ENCODE measurements at places on chromosomes 1 and 21. TPM values are rescaled to one million over a fixed set of nuclear protein-coding genes. Genes with fewer than 3 reads are reported as not detected.

Gene TNFRSF1B
- 55.5 TPM for total RNA-seq

Gene KLHDC9
- 5.1 TPM for total RNA-seq

Gene MFSD2A
- 1.7 TPM for total RNA-seq

Gene HES3
- not detected for total RNA-seq

Gene GAS5
- total RNA-seq = 138 TPM

Gene HLCS
- 23.8 TPM for total RNA-seq

Gene CD46
- 69.3 TPM for total RNA-seq

Gene HORMAD1
- not detected for total RNA-seq

Gene CFAP126
- total RNA-seq = not detected

Gene HAO2
- total RNA-seq = not detected

Gene ZNF648
- total RNA-seq = not detected

Gene CCDC17
- total RNA-seq = 0.98 TPM

Gene GPA33
- total RNA-seq = not detected

DNA sequence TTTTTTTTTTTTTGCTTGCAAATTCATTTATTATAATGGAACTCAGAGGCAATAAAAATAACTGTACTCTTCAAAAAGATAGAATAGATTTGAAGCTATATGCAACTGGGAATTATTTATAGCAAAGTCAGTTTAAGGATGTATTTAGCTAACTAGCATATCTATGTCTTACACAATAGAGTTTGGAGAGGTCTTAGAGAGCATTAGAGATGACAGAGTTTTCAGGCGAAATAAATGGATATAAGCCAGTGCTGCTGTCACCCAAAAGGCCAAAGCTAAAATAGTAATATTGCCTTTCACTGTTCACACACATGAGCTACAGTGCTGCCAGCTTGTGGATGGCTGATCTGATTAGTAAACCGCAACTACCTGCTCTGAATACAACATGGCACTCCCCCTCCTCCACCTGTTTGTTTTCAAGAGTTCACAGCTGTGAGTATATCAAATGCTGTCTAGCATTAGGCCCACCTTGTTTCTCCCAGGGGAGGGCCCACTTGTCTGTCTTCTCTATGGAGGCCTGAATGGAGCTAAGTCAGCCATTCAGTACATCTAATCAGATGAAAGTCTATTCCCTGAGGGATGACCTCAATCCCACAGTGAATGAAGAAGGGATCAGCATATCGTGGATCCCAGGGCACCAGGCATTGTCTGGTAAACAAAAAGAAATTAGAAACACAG is 25.2 kb upstream of the SSX2IP start:
- no peak for DNase-seq

GRCh38 chr1:3914331-3914851 is 14.3 kb upstream of the C1orf174 start:
- no peak for DNase-seq

DNA sequence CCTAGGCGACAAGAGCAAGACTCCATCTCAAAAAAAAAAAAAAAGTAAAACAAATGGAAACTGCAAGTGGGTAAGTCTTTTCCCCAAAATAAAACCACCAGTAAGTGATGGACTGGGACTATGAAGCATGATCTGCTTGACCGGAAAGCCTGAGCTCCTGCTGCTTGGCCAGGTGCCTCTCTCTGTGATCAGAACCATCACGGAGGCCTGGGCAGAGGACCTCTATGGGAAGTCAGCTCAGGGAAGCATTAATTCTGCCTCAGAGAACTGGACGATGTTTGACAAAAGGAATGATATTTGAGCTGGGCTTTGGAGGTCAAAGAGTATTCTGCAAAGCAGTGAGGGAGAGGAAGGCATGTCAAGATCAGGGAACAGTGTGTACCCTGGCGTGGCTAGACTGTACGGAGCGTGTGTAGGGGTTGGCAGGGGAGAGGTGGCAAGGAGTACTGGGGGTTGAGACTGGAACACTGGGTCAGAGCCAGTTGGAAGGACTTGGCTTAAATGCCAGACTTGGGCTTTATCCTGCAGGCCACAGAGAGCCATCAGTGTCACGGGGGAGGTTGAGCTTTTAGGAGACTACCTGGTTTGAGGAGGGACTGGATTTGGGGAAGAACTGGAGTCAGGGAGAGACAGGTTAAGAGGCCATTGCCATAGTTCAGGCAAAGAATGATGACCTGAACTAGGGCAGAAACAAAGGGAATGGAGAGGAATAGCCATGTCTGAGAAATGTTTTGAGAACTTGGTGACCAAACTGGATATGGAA is 16.4 kb downstream of the ATP1A2 start:
- no peak for DNase-seq

GRCh38 chr1:198935306-198935921 is 296.6 kb downstream of the PTPRC start:
- DNase-seq = no peak

GRCh38 chr1:41144285-41144684 is 97.8 kb downstream of the SCMH1 start:
- DNase-seq = no peak

GRCh38 chr21:38820471-38821239 is 14.9 kb downstream of the ETS2 start:
- DNase-seq = no peak

DNA sequence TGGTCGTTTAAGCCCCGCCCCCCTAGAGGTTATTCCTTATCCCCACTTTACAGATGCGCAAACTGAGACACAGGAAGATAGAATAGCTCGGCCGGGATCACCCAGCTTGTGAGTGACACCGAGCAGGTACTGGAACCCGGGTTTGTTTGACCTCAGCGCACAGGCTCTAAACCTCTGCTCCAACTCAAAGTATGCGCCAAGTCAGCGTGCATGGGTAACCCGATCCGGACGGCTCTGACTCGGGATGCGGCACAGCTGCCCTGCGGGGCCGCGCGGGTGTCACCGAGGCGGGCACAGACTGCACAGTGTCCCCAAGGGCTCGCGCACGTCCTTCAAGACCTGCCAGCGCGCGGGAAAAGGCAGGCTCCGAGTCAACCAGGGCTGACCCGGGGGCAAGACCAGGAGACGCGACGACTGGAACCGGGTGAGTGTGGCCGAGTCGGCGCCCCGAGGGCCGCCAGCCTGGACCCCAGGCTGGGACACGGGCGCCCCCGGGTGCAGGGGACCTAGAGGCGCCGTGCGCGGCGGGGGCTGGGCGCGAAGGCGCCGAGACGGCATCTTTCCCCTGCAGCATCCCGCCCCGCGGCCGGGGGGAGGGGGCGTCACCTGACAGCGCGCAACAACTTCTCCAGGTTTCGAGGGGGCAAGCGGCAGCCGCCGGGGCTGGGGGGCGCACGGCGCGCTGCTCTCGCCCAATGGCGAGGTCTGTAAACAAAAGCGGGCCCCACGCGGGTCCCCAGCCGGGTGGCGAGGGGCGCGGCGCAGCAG is 101.9 kb upstream of the SOD1 start:
- DNase-seq = no peak

DNA sequence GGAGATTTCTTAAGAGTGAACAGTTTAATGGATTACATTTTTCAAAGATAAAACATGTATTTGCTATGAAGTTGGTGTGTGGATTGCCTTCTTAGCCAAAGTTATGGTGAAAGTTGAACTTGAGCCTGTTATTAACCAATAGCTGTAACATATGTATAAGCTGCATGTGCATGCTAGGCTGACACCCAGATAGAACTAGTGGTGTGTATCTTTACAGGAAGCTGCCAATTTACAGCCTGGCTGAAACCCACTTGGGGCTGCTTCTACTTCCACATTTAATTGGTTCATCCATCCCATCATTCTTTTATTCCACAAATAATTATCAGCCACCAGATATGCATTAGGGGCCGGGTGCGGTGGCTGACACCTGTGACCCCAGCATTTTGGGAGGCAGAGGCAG is 3.3 kb downstream of the PLA2G5 start:
- DNase-seq = peak; percentile 47

- no peak for DNase-seq
Observed at GRCh38 chr1:234214911-234215892, 158.1 kb upstream of the COA6 start.

DNA sequence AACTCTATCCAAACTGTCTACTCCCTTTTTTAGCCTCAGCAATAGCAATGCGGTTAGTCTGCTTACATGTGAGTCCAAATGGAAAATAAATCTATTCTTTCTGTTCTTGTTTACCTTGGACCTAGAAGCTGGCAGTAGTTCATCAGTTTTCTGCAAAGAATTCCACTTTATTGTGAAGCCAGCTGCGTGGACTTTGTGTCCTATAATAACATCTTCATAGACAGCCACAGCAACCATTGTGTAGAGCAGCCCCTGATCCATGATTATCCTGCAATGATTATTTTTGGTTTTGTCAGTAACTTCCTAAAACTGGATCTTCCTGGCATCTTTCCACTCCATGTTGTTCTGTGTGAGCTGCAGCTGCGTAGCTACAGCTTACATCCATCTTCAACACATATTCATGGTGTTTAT is 408.7 kb downstream of the NUF2 start:
- DNase-seq = no peak

GRCh38 chr1:36352125-36352909 is 28.9 kb upstream of the EVA1B start:
- no peak for DNase-seq

GRCh38 chr1:54987427-54987826 is 7.0 kb downstream of the TMEM61 start:
- no peak for DNase-seq

GRCh38 chr1:184802354-184803179 is 47.9 kb upstream of the EDEM3 start:
- DNase-seq = no peak

DNA sequence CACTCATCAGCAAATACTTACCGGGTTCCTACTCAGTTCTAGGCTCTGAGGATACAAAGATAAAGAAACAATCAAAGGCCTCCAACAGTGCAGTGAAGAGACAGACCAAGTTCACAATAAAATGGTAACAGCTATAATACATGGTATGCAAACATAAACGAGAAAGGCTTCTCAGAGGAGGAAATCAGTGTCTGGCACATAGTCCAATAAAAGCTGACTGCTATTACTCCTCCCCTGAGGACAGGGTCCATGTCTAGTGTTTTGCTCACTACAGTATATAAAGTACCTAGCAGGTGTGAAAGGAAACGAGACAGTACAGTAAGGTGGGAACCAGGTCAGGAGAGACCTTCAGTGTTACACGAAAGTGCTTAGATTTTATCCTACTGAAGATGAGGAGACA is 4.3 kb downstream of the RBM34 start:
- DNase-seq = no peak

GRCh38 chr1:243489681-243490546 is 234.1 kb downstream of the SDCCAG8 start:
- no peak for DNase-seq

DNA sequence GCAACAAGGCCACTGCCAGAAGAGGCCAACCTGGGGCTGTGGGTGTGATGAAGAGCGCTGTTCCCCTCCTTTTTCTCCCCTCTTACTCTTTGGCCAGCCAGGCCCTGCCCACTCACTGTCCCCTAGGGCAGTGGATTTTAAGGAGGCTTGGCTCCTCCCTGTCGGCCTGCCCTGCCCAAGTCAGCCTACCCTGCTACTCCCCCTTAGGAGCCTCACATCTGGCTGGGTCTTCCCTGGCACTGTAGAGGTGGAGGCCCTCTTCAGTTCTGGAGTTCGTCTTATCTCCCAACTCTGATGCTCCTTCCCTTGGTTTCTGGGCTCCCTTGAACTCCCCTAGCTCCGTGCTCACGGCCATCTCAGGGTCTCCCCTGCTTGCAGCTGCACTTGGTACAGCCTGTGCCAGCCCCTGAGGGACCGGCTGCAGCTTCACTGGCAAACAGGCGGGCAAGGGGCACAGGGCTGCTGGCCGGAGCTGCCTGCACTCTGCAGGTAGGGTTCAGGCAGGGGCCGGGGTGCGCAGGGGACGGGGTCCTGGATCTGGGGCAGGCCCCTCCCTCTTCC is 4.0 kb downstream of the AMPD2 start:
- DNase-seq = peak; percentile 64

- no peak for DNase-seq
Observed at GRCh38 chr1:44316231-44316759, 38.8 kb downstream of the ERI3 start.

GRCh38 chr21:18476639-18477038 is 73.1 kb upstream of the TMPRSS15 start:
- DNase-seq = no peak

DNA sequence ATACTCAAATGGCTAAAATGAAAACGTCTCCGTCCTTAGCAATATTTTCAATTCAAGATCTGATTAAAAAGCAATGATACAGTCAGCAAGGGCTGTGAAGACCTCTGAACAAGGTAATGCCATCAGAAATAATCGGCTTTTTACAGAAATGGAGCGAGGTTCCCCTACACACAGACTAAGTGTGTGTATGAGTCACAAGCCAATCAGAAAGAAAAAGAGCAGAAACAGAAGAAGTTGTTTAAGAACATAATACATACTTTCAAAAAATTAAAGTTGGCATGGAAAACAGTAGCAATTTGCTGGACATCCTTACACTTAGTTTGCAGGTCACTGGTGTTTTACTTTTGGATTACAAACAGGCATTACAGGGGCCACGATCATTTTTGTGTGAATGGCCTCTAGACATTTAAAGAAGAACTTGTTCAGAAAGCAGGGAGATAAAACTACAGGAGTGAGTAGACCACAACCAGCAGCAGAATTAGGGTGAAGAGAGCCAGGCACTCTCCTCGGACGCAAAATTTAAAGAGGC is 350.0 kb upstream of the RUNX1 start:
- DNase-seq = no peak

GRCh38 chr21:39353295-39353694 is 4.4 kb upstream of the HMGN1 start:
- DNase-seq = no peak

- DNase-seq = no peak
Observed at GRCh38 chr1:218537122-218537913, 192.2 kb downstream of the TGFB2 start.

- no peak for DNase-seq
Observed at GRCh38 chr1:43445606-43446387, 7.9 kb downstream of the HYI start.

DNA sequence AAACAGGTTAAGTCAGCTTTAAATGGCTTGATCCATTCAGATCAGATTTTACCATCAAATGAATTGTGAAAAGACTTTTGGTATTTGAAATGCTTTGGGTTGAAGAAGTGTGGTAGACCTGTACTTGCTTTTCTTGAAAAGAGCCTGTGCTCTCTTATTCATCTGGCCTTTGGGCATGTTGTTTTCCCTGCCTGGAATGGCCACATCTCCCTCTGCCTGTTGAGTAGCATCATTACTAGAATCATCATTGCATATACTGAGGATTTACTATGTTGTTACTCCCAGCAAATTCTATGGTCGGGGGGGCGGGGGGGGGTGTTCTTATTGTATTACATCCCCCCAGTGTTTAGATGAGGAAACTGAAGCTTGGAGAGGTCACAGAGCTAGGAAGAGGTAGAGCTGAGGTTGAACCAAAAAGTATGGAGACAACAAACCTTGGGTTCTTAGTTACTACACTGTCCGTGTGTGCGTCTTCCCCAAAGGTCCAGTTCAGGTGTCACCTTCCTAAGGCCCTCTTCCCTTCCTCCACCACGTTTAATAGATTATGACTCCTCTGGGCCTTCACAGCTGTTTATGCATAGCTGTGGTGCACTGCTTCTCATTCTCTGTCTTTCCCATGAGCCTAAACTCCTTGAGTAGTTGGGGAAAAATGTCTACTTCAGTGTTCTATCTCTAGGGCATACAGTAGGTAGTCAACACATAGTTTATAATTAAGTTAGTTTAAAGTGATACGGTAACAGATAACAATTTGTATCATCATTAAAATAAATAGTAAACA is 246.4 kb upstream of the HOOK1 start:
- no peak for DNase-seq

GRCh38 chr1:58249737-58250586 is 296.6 kb downstream of the OMA1 start:
- DNase-seq = no peak

Measured in esophagus muscularis mucosa (tissue), 4 donors.